ENCODE measurements at places on chromosomes 1 and 21. TPM values are rescaled to one million over a fixed set of nuclear protein-coding genes. Genes with fewer than 3 reads are reported as not detected.

Gene MSH4
- total RNA-seq: 0.16 TPM

Gene TSPAN2
- not detected for total RNA-seq

Gene AMY1A
- total RNA-seq: not detected

Gene GPR25
- total RNA-seq: not detected

Gene MNDA
- not detected for total RNA-seq

Gene RHCE
- total RNA-seq: 12.6 TPM

Gene UBE2U
- total RNA-seq: not detected

Gene SLAMF6
- 1.0 TPM for total RNA-seq

Gene ATP1A4
- total RNA-seq: not detected

Gene MYOC
- not detected for total RNA-seq

Gene PRMT6
- total RNA-seq: 36.9 TPM

Gene DENND2D
- total RNA-seq: 0.36 TPM

Gene S100A8
- total RNA-seq: 0.42 TPM

Gene SH3BGRL3
- 96.2 TPM for total RNA-seq

Gene UBL4B
- not detected for total RNA-seq

Gene TMEM82
- total RNA-seq: not detected

Gene TRNP1
- total RNA-seq: 2.3 TPM

Gene ELAVL4
- total RNA-seq: not detected

Gene TCHHL1
- total RNA-seq: not detected

Gene NUF2
- total RNA-seq: 42.5 TPM

Gene KRTAP7-1
- total RNA-seq: not detected

Gene NDC1
- total RNA-seq: 74.2 TPM

Gene LIN28A
- 5.1 TPM for total RNA-seq

Gene HEATR1
- total RNA-seq: 113 TPM

Gene PRAMEF18
- total RNA-seq: not detected

Gene MFAP2
- not detected for total RNA-seq

Gene LCE1D
- not detected for total RNA-seq

Gene DHRS3
- 109 TPM for total RNA-seq

Gene ICOSLG
- 0.62 TPM for total RNA-seq

Gene FCMR
- 0.54 TPM for total RNA-seq

Gene NCMAP
- total RNA-seq: not detected

Gene REG4
- total RNA-seq: not detected
